HuH-7.5 (cell line): ENCODE measurements at places on chromosomes 5 and 9.

DNA sequence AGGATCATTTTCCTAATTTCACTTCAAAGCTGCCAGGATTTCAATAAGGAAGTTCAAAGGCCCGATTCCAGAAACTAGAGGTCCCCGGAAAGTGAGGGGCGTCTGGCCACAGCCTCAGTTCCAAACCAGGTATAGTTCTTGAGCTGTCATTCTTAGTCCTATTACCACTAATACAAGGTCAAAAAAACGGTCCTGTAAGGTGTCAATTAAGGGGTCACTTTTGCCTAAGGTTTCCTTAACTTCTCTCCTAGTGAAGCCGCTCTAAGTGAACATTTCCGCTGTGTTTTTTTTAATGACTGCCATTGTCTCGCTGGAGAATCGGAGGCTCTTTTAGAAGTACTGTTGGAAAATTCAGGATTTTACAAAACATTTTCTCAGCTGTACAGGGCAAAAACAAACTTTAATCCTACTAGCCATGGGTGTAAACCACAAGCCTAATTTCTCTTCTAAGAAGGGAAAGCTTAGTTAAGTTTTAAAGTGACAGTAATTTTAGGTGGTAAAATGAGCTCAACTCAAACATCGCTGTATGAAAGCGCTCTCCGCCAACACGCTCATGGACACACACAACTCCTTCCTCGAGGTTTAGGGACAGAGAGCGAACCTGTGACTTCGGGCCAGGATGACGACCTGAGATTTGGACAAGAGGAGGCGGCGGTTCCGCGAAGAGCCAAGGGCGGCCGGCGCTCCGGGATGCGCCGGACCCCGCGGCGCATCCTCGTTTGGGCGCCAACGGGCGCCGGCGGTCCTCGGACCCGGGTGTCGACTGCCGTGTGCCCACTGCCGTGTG is 76.7 kb upstream of the IFNE start:
- DNase-seq: no peak

GRCh38 chr5:473551-474192 is 30.7 kb downstream of the EXOC3 start:
- peak; percentile 57 for DNase-seq

DNA sequence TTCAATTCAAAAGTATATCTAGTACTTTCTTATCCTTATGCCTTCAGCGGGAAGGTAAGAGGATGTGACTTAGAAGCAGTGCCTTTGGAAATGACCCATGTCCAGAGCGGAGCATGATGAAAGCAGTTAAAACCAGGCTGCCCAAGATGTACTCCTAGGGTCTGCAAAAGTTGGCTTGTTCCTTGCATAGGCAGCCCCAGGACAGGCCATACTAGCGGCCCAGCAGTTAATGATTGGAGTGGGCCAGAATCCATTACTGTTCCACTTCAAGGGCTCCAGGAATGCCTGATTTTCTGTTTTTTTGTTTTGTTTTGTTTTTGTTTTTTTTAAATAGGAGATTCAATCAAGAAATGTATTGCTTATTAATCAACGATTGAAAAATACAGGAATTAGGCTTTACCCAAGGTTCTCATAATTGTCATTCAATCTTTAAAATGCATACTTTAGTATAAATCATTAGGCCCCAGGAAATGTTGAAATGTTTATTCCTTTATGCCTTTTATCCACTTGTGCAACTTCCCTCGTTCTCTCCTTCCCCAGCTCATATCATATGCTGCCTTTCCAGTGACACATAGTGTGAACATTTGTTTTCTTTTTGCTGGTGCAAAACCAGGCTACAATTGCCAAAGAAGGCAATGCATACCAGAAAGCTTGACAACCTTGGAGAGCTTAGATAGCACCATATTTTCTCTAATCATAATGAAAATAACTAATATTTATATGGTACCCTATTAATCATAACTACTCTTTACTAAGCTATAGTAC is 190.8 kb downstream of the ARHGEF28 start:
- DNase-seq: no peak

- no peak for DNase-seq
These were observed 35.8 kb downstream of the GSN start for GRCh38 chr9:121303456-121304451.

DNA sequence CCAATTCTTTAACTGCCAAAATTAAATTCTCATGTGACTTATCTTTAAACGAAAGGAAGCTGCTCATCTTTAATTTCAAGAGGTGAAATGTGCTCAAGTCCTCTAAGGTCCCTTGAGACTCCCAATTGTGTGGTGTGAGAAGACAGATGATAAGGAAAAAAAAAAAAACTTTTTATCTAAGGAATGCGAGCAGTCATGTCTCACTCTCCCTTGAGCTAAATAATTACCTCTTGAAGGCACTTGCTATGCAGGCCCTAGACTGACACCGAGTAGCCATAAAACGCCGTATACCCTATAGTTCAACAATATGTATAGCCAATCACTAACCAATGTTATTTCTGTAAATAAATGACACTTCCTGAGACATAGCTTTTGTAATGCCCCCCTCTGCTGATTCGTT is 1.5 kb upstream of the DTWD2 start:
- no peak for DNase-seq

GRCh38 chr5:81896764-81897163 is 75.1 kb upstream of the ATG10 start:
- no peak for DNase-seq

DNA sequence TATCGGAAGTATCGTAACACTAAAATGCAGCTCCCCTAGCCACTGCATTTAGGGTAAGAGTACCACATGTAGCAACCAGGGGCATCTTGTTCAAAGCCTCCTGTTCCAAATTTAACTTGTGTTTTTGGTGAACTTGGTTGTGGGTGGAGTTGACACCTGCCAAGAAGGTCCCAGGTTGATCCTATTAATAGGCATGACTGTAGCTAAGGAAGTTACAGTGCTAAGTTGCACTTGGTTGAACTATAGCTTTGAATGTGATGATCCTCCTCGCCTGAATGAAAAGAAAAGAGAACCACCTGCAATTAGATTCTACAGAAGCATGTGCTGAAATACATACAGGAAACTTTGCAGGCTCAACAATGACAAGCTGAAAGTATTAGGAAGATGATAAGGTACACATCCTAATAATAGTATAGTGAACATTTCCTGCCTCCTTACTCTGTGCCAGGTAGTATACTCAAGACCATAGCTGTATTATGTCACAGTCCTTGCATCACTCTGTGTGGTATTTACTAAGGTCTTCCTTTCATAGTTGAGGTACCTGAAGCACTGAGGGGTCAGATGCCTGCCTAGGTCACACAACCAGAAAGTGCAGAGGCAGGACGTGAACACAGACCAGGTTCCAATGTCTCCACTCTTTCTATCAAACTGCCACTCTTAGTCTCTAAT is 64.5 kb upstream of the PIP5K1B start:
- DNase-seq: no peak

DNA sequence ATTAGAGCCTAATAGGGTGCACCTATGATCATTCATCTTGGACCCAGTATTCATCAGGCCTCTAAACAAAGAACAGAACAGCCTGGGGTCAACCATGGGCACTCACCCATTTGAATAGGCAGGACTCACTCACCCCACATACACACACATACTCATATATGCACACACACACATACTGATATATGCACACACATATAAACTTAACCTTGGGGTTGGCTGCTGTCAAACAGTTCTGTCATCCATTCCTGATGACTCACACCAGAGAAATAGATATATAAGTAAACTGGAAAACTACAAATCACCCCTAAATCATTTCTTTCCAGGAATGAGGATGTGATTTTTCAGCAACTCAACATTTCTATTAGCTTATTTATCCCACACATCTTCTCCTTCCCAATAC is 51.3 kb downstream of the ARL15 start:
- DNase-seq: no peak

- DNase-seq: no peak
These were observed 39.2 kb downstream of the PPIC start for GRCh38 chr5:122997294-122997693.

GRCh38 chr9:38067859-38068681 is 957 bp downstream of the SHB start:
- DNase-seq: no peak

GRCh38 chr5:155711882-155712281 is 615.1 kb upstream of the SGCD start:
- no peak for DNase-seq

GRCh38 chr5:95519151-95519550 is 35.6 kb downstream of the SKIC3 start:
- DNase-seq: no peak

DNA sequence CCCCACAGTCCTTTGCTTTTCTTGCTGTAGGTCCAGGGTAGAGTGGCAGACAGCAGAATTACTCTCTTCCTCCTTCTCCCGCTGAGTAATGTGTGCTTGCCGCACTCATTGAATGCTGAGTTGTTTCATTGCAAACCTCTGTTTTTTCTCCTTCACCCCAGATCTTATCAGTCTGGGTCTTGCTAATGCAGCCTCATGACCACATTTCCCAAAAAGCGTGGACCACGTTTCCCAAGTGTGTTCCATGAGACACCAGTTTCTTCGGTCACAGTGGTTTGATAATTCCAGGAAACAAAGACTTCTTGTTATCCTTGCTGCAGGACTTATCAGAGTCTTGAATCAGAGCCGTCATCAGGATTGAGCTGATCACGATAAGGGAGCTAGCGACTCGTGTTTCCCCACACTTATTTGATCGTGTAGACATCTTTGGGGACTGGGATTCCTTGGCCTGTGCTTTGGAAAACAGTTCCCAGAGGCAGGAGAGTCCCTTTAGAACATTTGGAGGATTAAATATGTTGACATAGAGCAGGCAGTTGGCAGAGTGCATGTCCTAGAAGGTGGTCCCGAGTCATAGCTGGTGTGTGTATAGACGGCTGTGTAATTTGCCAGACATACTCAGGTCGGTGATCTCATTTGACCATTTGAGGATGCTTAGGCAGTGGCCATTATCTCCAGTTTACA is 4.4 kb downstream of the LRRC8A start:
- DNase-seq: no peak

DNA sequence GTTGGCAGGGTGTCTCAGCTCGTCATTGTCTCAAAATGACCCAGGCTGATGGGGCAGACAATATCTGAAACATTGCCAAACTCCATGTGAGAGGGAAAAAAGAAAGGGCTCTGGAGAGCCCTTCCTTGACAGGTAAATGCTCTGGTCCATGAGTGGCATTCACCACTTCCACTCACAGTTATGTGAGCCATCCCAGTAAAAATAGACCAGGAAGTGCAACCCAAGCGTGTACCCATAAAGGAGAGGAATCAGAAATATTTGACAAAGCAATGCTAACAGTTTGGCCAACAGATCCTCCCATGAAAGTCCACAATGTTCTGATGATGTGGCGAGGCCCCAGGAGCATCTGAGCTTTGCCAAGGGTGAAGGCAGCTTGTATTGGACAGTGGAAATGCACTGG is 49.4 kb downstream of the ASTN2 start:
- DNase-seq: no peak

DNA sequence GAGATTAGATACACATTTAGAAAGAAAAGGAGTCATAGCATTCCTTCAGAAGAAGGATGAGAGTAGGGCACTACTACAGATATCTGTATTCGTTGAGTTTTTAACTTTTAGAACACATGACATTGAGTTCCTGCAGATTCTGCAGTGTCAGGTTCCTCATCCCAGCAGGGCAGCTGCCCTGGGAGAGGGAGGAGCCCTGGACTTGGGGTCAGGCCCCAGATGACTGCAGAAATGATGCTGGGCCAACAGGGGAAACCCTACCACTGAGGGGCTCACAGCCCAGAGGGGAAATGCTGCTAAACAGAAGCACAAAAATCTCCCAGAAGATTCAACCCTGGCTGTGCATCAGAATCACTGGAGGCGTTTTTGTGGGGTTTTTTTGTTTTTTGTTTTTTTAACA is 68.9 kb upstream of the TAF1L start:
- DNase-seq: no peak

GRCh38 chr9:73118898-73119554 is 32.6 kb upstream of the ANXA1 start:
- no peak for DNase-seq

- DNase-seq: no peak
These were observed 266.8 kb downstream of the ARHGEF28 start for GRCh38 chr5:73892806-73893205.

DNA sequence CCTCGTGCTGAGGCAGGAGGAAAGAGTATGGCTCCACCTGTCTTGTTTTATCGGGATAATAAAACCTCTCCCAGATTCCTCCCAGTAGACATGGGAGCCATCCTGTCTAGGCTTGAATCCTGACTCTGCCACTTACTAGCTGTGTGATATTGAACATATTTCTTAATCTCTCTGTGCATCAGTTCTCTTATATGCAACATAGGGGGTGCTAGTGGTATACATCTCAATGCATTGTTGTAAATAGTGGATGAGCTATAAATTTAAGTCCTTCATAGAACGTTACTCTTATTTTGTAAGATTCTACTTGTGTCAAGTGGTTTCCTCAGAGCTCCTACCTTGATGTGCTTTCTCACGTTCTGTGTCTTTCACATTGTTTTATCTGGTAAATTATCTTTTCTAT is 417.7 kb upstream of the POU5F2 start:
- DNase-seq: no peak

- no peak for DNase-seq
These were observed 181.5 kb upstream of the RAI14 start for GRCh38 chr5:34474573-34475021.

DNA sequence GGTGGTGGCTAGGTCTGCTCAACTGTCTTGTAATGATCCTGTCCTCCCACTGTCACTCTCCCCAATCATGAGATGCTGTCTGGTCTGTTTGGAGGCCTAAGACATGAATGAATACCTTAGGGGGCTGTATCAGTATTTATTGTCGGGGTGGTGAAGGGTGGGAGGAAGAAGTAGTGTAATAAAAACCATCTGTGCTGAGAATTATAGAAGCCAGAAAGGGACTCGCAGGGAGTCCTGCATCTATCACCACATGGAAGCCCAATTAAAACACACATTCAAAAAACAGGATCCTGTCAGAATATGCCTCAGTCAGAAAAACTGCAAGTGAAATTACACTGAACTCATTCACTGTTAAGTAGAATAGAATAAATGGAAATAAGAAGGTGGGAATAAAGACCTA is 1134.3 kb upstream of the C9orf72 start:
- DNase-seq: no peak

- DNase-seq: no peak
These were observed 144.4 kb downstream of the ARHGEF28 start for GRCh38 chr5:73770172-73771025.

GRCh38 chr5:73682176-73682575 is 56.2 kb downstream of the ARHGEF28 start:
- no peak for DNase-seq

DNA sequence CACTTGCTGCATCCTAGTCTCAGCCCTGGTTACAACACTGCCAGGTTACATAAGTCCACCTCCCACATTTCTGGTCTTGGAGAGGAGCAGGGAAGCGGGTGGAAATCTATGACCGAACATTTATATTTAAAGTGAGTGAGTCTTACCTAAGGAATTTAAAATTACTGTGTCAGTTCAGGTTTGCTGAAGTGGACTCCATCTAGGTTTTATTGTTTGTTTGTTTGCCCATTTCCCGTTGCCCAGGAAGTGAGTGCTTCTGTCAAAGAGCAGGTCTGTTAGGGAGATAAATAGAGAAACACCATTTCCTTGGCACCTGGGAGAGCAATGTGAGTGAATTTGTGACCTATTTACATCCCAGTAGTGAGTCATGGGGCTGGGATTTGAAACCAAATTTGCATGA is 179.5 kb downstream of the KIF4B start:
- DNase-seq: no peak
